ENCODE measurements at places on chromosomes 6 and 20.

DNA sequence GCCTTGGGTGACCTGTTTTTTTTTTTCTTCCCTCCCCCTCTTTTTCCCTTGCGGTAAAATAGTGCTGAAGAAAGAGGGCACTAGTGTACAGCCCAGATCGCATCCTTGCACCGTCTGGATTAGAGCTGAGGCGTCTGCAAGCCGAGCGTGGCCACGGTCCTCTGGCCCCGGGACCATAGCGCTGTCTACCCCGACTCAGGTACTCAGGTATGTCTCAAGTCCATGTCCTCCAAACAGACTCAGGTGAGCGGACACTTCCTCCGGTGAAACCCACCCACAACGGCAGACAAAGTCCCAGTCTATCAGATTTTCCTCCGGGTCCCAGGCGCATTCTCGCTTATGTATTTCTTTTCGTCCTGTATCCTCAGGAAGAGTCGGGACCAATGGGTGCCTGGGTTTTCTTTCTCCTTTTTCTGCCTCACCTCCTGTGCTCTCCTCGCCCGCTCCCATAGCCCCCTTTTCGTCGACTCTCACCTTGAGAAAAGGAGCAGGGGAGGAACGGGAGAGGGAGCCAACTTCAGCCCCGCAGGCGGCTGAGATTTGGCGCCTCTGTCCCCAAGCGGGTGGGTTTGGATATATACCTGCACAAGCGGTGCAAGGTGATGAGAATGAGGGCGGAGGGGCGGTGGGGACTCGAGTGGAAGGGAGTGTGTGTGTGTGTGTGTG lies 1.1 kb upstream of the GRM1 start:
- DNase-seq: no peak

DNA sequence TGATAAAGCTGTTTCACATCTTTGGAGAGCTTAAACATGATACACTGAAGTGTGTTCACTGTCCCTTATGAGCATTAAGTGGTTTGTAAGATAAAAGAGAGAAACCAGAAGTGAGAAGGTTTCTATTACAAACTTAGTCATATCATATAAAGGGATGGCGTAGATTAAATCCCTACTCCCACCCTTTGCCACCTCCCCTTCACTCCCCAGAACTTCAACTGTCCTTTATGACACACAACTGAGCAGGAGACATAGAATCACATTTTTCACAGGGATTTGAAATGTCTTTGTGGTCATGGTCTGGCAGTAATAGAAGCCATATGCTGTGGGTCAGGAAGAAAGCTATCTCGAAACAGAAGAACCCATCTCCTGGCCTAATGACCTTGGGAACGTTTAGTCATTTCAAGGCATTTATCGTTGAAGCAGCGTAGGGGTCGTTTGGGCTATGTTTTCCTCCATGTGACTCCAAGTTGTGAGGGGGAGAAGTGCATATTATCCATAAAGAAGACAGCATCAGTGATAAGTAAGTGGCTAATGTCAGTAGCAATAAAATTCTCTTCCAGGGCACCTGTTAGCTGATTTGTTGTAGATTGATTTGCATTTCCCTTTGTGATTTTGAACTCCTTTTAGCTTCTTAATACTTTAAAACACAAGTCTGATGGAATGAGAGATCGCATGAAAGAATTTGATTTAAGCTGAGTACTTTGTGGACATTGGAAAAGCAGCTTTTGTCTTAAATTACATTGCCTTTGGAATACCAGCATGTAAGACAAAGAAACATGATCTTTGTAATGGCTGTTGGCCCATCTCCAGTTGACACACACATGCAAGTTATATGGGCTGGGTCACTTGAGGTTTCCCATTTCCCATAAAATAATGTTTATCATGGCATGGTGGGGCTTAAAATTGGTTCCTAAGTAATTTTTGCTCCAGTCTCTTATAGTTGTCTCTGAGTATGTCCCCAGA lies 501.5 kb upstream of the FLRT3 start:
- DNase-seq: no peak

DNA sequence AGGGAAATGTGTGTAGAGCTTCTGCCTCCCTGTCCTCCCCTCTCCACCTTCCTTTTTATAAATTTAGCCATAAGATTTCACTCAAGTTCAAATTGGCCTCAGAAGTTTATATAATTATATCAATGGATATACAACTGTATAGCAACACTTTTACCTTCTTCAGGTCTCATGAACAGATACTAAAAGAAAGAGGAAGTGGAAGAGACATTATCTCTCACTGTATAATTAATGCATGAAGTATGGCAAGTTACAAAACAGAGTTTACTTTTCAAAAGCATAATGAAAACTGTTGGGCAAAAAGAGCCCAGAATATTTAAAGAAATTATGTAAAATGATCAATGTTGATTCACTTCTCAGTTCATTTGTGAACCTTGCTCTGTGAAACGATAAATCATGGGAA lies 99.7 kb downstream of the PDE7B start:
- no peak for DNase-seq

- peak; percentile 14 for DNase-seq
These were observed 20.7 kb downstream of the GTPBP2 start for GRCh38 chr6:43608310-43608763.

GRCh38 chr6:154690857-154691256 lies 42.4 kb upstream of the SCAF8 start:
- DNase-seq: no peak

- no peak for DNase-seq
These were observed 51.2 kb upstream of the LYRM2 start for GRCh38 chr6:89689732-89690131.

DNA sequence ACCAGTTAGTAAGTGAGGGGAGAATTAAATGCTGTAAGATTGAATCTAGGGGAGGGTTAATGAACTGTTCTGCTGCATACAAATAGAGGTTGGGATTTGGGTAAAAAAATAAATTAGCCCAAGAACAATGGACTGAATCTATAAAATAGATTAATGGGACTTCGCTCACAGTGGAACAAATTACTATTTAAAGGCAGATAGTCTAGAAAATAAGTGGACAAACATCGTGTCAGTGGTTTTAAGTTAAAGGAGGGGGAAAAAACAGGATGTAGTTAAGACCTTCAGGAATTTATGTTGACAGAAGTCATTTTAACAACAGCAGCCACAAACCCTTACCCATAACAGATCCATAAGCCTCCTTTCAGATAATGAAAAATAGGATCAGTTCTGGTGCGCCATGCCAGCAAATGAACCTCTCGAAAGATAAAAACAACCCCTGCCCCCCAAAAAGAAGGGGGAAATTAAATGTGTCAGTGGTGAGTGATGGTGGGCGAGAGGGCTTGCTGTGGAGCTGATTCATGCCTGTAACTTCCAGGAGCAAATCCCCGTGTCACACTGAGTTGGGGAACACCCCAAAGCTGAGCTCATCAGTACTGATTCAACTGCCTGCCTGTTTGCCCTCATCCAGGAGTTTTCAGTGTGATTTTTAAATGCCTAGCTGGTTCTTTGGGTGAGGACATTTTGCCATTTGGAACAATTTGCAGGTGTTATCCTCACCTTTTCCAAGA lies 86.8 kb downstream of the PPP1R14C start:
- no peak for DNase-seq

GRCh38 chr6:54719131-54719530 lies 127.4 kb upstream of the FAM83B start:
- no peak for DNase-seq

Data from activated T-cell treated with anti-CD3 and anti-CD28 coated beads for 24 hours (primary cell).